ENCODE measurements at places on chromosomes 2 and 18.

DNA sequence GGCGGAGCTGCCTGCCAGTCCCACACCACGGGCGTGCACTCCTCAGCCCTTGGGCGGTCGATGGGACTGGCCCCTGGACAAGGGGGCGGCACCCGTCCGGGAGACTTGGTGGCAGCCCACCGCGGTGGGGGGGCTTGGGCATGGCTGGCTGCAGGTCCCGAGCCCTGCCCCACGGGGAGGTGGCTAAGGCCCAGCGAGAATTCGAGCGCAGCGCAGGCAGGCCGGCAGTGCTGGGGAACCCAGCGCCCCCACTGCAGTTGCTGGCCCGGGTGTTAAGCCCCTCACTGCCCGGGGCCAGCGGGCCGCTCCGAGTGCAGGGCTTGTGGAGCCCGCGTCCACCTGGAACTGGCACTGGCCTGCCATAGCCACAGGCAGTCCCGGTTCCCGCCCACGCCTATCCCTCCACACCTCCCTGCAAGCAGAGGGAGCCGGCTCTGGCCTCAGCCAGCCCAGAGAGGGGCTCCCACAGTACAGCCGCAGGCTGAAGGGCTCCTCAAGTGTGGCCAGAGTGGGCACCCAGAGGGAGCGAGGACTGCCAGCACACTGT, 742.9 kb upstream of the DDX18 start:
- DNase-seq, result no peak

- no peak for DNase-seq
Measured at GRCh38 chr2:229344151-229344551, 73.1 kb upstream of the PID1 start.

DNA sequence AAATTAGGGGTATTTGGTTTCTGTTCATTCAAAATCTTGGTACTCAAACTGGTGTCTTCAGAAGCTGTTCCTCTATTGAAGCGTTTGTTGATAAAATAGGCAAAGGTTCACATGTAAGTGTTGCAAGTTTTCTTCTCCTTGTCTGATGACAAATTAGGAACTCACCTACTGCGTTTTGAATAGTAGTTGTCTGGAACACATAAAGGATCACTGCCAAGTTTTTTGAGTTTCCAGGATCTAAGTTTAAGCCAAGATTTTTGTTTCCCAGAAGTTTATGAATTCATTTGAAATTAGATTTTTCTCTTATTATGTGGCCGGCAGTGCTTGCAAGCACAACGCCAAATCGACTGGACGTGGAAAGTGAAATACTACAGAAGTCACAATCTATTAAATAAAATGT, 85.4 kb downstream of the ARHGEF33 start:
- no peak for DNase-seq

DNA sequence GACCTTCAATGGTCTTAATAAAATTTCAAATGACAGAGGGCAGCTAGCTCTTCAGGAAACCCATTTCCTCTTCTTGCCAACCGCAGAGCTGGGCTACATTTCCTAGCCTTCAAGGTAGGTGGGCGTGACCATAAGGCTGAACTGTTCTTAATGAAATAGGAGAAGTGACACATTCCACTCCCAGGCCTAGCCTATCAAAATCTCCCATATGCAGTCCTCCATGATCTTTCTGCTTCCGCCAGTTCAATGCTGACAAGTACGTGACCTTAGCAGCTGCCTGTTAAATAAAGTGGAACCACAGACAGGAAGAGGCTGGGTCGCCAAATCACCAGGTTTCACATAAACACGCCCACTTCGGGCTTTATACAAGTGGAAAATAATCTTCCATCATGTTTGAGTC, 13.2 kb downstream of the SERPINE2 start:
- DNase-seq, result no peak

Measured in NCI-H146 (cell line).